ENCODE measurements at places on chromosomes 5 and 9.

GRCh38 chr5:111779922-111780292 lies 22.9 kb upstream of the NREP start:
- DNase-seq, result no peak

GRCh38 chr5:36396640-36397039 lies 94.9 kb upstream of the RANBP3L start:
- DNase-seq, result no peak

DNA sequence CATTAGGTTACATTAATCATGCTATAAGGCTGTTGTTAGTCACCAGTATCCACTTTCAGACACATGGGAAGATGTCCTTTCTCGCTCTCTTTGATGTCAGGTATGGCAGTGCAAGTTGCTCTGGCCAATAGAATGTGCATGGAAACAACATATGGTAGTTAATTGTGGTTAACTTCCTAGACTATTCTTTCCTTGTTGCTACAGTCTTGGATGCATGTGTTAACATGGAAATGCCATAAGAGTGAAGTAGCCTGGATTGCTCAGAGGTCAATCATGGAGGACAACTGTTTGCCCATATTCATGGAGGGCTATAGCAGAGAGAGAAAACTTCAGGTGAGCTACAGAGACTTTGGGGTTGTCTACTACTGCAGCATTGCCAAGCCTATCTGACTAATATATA lies 245.8 kb upstream of the GAS1 start:
- no peak for DNase-seq

- no peak for DNase-seq
These were observed 11.0 kb downstream of the NCS1 start for GRCh38 chr9:130183133-130183762.

GRCh38 chr5:100777680-100778300 lies 125.3 kb downstream of the ST8SIA4 start:
- DNase-seq, result no peak

DNA sequence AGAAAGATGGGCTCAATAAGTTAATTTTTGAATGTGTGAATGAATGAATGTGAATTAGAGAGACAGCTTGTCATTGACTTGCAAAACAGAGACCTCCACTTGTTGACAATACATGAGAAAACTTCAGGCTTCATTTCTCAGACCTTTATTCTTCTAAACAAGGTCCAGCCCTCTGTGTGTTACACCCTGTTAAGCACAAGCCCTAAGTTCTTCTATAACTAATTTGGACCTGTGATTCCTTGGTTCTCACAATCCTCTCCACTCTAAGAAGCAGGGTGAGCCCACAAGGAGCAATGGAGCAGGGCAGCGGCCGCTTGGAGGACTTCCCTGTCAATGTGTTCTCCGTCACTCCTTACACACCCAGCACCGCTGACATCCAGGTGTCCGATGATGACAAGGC lies at the start of gene TMEM174:
Gene TMEM174 (plus strand): TSS at position 243 of the 400 bp plus-strand sequence. CDS start 51 bp downstream, at position 294.
- no peak for DNase-seq

DNA sequence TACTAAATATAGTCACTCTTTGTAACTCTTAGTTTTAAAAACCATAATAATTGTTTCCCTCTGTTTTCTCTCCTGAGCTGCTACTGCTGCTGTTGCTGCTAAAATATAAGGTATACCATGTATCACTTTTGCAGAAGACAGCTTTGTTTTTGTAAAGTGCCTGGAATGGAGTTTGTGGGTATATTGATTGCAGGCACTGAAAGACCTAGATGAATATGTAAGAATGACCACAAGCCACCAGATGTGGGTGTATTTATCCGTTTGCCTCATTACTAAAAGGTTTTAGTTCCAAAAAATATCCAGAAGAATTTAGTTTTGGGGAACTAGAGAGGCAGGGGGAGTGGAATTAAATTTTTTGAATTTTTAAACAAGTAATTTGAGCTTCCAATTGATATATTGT lies 151.1 kb upstream of the CDKN2B start:
- DNase-seq, result no peak

- peak; percentile 86 for DNase-seq
These were observed 140.8 kb downstream of the BARX1 start for GRCh38 chr9:93814077-93814956.

GRCh38 chr5:139226131-139226530 lies 28.0 kb upstream of the SIL1 start:
- no peak for DNase-seq

DNA sequence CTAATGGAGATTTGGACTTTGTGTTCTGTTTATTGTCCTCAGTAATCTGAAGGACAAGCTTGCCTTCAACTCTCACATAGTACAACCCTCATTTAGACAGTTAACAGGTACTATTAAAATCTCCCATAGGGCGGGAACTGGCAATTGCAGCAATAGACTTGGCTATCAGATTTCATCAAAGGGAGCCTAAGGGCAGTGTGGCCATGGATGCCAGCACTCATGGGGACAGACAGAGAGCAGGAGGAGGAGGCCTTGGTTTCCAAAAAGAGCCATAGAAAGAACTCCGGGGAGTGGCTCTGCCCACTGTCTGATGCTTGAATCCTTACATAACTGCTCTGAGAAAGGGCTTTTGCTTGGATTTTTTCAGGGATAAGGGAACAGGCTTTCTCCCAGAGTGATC lies 6.8 kb downstream of the SLC36A1 start:
- no peak for DNase-seq

DNA sequence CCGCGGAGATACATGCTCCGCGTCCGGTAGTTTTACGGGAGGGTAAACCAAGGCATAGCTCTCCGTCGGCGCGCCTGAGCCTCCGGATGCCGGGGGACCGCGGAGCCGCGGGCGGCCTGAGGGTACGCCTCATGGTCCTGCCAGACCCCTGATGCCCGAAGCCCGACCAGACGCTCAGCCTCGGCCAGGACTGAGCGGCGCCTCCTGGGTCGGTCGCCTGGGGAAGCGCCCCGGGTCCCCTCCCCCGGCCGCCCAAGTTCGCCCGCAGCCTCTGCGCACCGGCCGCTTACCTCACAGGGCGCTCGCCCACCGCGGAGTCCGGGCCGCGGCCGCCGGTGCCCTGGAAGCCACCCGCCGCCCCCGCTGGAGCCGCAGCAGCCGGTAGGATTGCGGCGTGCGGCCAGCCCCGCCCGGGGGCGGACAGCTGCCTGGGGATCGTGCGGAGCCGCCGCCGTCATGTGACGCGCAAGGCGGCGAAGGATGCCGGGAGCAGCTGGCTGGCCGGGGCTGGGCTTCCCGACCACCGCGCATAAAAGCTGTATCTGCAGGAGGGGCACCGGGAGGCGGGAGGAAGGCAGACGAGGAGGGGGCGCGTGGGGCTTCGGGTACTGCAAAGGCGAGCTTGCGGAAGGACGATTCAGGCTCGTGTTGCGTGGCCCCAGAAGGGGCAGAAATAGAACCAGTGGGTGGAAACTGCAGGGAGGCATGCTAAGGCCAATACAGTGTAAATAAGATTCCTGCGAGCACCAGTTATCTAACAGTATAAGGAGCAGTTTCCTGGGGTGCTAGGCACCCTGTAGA lies at the start of gene FBXO10:
Gene FBXO10 (minus strand): TSS at position 460 of the 801 bp plus-strand sequence. CDS start 34,612 bp downstream, outside the sequence.
- peak; percentile 30 for DNase-seq

DNA sequence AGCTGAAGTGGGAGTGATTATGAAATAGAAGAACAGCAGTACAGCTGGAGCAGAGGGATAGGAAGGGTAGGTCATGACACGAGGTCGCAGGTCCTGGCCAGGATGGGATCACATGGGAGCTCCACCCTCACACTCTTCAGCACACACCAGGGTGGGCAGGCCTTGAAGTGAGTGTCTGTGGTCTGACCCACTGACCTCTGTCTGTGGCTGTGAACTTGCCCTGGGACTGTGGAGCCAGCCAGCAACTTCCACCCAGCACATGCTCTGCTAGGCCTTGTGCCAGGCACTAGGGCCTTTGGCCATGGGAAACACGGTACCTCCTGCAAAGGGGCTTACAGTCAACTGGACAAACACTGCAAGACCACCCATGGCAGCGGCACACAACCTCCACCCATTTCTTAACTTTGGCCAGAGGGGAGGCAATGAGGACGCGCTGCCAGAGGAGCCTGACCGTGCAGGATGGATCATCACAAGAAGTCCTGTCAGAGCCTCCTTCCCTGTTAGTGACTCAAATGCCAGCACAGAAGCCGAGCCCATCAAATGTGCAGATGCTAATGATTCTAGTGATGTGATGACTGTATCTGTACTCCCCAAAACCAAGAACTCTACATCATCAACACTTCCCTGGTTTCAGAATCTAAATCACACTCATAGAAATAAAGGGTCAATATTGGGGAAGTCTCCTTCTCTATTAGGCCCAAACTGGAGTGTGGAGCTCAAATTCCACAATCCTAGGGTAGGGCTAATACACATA lies 113.6 kb downstream of the DPYSL3 start:
- no peak for DNase-seq

GRCh38 chr5:147417135-147417813 lies 92.6 kb downstream of the DPYSL3 start:
- DNase-seq, result no peak

GRCh38 chr9:80951675-80952074 lies 737.7 kb downstream of the TLE1 start:
- DNase-seq, result no peak

DNA sequence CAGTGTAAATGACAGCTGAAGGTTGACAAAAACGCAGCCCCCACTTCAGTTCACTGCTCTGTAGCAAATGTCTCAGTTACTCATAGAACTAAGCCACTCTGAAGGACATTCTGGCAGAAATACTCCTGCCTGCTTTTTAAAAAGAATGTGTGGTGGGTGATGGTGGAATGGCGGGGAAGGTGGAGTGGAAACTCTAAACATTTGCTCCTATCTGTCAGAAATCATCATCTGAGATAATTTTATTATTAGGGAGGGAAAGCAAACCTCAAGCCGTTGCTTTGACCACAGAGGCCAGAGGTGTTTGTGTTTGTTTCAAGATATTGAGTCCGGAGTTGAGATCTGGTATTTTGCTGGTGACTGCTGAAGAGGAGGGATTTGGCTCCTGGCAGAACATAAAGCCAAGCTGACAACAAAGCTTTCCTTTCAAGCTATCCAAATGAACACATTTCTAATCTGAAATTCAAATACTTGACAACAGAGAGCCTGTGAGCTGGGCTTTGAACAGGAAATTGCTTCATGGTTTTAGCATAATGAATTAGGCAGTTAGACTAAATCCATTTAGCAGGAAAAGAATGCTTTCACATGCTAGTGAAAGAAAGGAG lies 362.7 kb downstream of the CSNK1G3 start:
- no peak for DNase-seq

DNA sequence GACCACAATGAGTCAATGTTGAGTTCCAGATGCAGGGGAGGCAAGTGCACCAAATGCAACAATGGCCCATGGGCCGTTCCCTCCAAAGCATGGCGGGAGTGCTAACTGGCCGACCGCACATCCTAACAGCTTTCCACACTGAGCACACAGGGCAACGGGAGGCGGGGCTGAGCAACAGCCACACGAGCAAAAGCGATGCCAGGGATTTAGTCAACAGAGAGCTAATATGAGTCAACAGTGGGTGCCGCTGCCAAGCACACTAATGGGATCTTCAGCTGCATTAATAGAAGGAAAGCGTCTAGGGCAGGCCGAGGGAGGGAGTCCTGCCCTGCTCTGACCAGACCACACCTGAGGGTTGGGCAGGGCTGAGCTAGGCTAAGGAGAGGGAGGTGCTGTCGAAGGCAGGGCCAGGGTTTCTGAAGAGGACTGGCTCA lies 4.6 kb downstream of the EPB41L4B start:
- peak; percentile 89 for DNase-seq

- no peak for DNase-seq
These were observed 303.1 kb upstream of the PANK3 start for GRCh38 chr5:168882283-168882682.

DNA sequence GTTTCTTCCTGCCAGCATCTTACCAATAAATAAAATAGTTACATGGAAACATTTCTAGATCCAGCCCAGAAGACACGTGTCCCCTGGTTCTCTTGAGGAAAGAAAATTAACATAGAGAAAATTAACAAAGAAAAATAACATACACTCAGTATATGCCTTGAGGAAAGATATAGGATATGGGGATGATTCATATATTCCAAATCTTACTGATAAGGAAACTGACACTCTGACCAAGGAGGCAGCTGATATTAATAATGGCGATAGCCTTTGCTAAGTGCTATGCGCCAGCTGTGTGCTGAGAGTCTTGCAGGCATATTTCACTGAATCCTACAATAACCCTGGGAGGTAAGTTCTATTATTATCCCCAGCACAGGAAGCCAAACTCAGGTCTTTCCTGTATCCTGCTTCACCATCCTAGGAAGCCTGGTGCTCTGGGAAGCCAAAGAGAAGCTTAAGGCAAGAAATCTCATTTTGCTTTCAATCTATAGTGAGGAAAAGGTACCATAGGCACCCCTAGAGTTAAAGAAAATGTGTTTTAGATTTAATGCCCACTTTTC lies 302.7 kb upstream of the NREP start:
- DNase-seq, result no peak

DNA sequence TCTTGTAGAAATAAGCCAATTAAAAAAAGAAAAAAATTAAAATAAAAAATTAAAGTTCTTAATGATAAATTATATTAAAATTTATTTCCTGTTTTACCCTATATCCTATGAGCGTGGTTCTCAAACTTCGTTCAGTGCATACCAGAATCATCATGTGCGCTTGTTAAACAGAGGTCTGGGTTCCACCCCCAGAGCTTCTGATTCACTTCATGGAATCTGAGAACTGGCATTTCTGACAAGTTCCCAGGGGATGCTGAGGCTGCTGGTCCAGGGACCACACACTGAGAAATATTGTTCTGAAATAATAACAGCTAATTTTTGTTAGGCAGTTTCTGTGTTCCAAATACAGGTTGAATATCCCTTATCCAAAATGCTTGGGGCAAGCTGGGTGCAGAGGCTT lies 79.3 kb downstream of the TMC1 start:
- no peak for DNase-seq

- DNase-seq, result no peak
These were observed 38.1 kb downstream of the MRPS27 start for GRCh38 chr5:72281764-72282499.

DNA sequence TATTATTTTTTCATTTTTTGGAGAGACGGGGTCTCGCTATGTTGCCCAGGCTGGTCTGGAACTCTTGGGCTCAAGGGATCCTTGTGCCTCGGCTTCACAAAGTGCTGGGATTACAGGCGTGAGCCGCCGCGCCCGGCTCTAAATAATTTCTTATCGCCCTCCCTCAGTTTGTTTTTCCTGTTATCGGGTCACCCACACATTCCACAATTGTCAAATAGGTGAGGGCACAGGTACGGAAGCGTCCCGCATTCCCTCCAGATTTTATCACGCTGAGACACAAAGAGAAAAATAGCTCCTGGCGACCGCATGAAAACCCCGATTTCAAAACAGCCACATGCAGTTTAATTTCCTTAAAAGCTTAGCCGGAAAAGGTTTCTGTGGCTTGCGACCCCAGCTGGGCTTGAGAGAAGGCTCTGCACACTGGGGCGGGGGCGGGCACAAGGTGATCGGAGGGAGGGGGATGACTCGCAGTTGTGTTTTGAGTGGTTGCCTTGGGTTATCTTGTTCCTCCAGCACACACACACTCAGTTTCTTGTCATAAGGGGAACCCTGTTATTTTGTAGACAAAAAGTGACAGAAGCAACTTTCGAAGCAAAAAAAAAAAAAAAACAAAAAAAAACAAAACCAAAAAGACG lies 717 bp upstream of the IQGAP2 start:
- DNase-seq, result no peak

GRCh38 chr5:119316906-119317305 lies 38.9 kb upstream of the TNFAIP8 start:
- no peak for DNase-seq

All from NCI-H2081 treated with DMSO at 0.1 percent for 48 hours (cell line).